ENCODE measurements at places on chromosomes 13 and 19.
A peak's percentile ranks its signal among the peaks of the same experiment; 100 is the strongest.

- no peak for DNase-seq
Measured at GRCh38 chr13:36436811-36437210, 4.5 kb downstream of the CCNA1 start.

DNA sequence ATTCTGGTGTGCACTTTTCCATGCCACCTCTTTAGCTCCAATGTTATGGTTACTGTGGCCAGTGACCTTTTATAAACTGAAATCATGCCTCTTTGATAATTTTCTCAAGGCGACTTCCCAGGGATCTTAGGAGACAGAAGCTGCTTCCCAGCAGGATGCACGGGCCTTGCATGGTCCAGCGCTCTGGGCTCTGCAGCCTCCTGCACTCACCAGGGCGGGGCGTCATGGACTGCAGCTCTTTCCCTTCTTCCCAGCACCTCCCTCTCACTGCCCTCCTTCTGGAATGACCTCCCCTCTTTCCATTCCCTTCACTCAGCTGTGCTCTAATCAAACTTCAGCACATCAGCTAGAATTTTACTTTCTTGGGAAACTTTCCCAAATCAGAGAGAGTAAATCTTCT is 318.3 kb downstream of the IRS2 start:
- DNase-seq, result no peak

GRCh38 chr19:55379174-55379573 is 2.5 kb downstream of the TMEM190 start:
- DNase-seq, result peak; percentile 40

DNA sequence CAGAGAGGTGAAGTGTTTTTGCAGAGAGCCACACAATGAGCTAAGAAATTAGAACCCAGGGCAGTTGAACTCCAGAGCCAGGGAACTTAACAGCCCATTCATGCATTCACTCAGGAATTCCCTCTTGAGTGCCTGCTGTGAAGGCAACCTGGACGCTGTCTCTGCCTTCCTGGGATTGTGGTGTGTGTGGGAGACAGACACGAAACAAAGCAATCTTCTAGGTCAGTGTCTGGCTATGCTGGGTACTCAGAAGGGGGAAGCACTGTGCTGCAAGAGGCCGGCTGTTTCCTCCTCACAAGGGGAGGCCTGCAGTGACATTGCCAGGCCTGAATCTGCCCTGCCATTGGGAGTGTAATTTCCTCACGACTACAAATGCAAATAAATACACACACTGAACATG is 9.7 kb downstream of the BCKDHA start:
- DNase-seq, result no peak

- DNase-seq, result peak; percentile 56
Measured at GRCh38 chr19:58513694-58514563, 2.1 kb upstream of the SLC27A5 start.

GRCh38 chr19:57830071-57830602 is at the start of gene ZNF587B:
Gene ZNF587B (plus strand): TSS chr19:57830299. CDS start chr19:57830529, 230 bp downstream.
- no peak for DNase-seq

DNA sequence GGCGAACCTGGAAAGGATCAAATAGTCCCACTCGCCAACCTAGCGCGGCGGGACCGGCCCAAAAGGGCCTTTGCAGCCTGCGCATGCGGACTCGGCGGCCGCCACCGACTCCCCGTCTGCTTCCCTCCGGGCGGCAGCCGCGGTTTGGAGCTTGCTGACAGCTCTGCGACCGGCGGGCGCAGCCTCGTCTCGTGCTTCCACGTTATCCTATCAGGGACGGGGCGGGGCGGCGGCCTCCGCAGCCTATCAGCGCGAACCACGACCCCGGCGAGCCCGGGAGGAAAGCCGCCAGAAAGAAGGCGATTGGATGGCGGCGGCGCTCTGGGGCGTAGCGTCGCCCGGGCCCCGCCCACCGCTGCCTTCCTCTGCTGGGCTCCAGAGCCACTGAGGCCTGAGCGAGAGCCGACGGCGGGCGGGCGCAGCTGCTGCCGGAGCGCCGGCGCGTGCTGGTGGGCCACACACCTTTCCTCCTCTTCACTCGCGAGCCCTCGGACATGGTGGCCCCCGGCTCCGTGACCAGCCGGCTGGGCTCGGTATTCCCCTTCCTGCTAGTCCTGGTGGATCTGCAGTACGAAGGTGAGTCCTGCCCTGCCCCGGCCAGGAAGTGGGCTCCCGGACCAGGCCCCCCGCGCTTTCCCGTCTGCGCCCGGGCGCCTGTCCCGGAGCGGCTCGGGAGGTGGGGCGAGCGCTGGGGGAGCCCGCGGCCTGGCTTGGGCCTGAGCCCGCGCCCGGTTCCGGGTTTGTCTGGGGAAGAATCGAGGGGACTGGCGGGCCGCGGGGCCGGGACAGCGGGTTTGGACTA is at the start of gene DNAJC3:
TSS of gene DNAJC3 (plus strand) at position 378 of the 802 bp plus-strand sequence. CDS start at position 495, 117 bp downstream.
- peak; percentile 94 for DNase-seq

DNA sequence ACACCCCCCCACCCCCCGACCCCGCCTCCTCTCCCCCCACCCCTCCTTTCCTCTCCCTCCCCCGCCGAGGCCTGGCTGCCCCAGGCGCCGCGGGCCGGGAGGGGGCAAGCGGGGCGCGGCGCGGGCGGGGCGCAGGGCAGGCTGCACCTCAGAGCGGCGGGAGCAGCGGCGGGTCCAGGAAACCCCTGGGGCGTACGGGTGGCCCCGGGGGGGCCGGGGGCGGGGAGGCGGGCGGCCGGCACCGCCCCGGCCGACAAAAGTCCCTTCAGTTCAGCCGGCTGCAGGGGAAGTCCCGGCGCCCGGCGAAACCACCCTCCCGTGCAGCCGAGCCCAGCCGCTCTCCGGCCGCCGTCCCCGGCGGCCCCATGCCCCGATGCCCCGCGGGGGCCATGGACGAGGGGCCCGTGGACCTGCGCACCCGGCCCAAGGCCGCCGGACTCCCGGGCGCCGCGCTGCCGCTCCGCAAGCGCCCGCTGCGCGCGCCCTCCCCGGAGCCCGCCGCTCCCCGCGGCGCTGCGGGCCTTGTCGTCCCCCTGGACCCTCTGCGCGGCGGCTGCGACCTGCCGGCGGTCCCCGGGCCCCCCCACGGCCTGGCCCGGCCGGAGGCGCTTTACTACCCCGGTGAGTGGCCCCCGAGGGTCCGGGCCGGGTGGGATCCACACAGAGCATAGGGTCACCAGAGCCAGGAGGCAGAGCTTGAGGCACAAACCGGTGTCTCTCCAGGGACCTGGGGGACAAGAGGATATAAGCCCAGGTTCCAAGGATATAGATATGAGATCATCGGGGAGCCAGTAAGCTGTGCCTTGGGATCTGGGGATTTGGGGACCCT is at the start of gene BCL3:
TSS of gene BCL3 (plus strand) at position 283 of the 829 bp plus-strand sequence. CDS start at position 366, 83 bp downstream.
- no peak for DNase-seq

- DNase-seq, result no peak
Measured at GRCh38 chr13:80161896-80162295, 179.0 kb downstream of the SPRY2 start.

DNA sequence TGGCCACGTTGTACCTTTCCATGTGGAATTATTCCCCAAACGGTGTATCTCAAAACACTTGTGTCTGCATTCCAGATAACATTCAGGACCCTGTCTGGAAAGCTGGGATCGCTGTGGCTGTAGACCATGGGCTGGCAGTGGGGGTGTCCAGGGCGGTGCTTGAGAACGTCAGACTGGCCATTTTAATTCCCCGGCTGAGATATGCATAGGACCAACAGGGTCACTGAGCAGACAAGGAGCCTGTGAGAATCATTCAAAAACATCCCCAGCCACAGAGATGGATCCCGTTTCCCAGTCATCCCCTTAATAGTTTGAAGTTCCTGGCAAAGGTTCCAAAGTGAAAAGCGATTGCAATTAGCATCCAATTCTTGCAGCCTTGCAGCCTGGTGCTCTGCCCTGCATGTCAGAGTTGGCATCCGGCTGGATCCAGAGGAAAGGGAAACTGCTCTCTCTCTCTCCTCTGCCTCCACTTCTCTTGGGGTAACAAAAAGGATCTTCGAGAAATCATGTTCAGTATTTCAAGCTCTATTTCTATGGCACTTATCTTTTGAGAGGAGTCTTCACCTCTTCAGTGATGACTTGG is 41.6 kb downstream of the IFT88 start:
- DNase-seq, result no peak

DNA sequence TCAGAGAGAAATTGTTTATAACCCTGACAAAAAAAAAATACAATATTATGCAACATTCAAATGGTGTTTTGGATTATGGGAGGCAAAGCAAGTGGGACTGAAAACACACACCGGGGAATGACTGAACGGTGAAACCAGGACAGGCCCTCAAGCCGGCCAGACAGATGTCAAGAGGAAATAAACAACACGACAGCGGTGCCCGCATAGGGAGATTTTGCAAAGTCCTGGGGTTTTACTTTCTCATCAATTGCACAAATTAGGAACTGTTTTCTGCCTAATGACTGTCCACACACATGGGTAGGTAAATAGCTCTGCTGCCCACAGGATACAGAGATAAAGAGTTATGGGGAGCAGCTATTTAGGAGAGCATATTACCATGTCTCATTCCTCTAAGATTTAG is 134.5 kb downstream of the IRS2 start:
- DNase-seq, result no peak

GRCh38 chr13:112231451-112232083 is 144.6 kb upstream of the SPACA7 start:
- DNase-seq, result no peak

DNA sequence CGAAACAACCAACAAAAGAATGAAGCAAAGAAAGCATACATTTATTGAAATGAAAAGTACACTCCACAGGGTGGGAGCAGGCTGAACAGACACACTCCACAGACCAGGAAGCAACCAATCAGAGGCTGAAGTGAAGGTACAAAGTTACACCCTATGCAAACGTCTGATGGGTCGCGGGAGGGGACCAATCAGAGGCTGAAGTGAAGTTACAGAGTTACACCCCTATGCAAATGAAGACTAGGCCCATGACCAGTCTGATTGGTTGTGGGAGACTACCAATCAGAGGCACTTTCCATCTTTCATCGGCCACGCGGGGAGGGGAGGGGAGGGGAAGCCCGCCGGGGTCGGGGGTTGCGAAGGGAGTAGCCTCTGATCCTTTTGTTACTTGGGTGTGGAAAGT is 12.4 kb upstream of the FBL start:
- no peak for DNase-seq
